ENCODE measurements at places on chromosomes 11 and 22.
A peak's percentile ranks its signal among the peaks of the same experiment; 100 is the strongest.

DNA sequence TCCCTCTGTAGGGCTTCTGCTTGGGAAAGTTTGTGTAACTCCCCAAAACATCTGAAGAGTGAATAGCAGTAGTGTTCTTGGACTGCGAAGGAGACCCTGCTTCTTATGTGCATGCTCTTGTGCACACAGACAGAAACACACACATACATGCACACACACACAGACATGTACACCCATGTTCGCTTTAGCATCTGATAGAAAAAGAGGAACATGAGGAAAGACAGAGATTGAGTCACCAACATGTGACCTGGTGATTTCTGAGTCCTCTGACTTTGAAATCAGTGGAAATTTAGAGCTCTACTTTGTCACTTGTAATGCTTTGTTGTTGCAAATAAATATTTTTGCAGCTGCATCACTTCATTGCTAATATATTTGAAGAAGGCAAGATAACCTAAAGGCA, 23.8 kb downstream of the CD44 start:
- no peak for DNase-seq

GRCh38 chr22:44289414-44290171, 23.2 kb downstream of the SHISAL1 start:
- no peak for DNase-seq

DNA sequence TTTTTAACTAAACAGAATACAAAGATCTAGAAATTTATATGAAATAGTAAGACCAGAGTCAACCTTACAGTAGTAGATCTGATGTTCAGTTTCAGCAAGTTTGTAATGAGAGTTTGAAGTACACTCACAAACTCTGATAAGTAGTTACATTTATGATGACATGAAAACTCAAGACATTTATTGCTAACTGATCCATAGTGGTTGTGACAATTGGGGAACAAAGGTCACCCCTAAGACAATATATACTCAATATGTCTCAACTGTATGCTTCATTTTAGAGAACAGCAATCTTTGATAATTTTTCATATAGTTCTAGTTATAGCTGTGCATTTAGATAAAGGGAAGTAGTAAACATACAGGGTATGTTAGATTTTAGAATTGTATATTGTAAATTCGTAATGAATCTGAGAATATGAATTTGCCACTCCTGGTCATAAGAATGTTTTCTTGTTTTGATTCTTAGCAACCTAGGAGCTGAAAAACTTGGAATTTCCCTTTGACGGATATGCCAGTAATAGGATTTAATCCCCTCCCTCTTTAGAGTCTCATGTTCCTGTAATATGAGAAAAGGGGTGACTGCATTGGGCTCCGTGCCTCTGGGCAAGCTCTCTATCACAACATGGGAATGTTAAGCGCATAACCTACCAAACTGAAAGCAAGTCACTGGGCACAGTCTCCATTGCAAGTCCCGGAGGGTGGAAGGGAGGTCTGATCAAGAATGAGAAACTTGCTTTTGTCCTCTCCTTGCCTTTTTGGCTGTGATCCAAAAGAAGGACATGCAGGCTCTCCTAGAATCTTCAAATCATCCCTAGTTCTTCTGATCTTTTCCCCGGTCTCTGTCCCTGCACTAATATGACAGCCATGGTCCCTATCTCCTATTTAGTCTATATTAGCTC, 11.4 kb downstream of the OR10D3 start:
- DNase-seq = no peak

DNA sequence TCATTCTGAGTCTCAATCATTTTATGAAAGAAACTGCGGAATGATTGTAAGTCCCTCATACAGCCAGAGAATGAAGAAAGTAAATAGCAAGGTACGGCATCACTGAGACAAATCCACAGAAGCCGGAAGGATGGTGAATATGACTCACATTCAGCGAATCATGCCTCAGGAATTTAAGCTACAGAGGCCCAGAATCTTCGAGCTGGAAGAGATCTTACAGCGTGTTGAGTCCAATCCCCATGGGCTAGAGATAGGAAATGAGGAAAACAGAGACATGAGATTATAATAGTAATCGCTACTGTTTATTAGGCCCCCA, 173.2 kb downstream of the KIF18A start:
- no peak for DNase-seq

- DNase-seq = no peak
Measured at GRCh38 chr11:75244052-75244814, 3.7 kb downstream of the TPBGL start.

DNA sequence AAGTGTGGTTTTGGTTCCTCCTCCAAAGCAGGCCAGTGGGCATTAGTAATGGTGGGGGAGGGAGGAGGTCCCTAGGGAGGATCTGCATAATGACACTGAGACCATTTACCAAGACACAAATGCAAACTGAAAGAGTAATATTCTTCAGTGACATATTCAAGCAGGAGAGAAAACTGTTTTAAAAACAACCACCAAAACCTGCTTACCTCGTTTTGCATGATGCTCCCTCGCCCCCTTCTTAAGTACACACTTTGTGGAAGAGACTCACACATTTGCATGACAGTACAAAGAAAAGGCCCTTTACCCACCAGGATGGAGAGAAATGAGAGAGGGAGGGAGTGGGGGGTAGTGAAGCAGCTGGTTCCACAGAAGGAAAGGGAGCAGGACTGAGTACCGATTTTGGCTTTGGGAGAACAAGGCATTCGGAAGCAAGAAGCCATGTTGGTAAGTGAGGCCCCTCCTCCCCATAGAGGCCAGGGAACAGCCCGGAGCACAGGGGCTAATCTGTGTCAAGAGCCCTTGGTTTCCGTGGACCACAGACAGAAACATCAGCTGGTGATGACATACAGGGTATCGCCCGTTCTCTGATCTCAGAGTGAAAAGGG, 13.0 kb upstream of the OPCML start:
- no peak for DNase-seq

- no peak for DNase-seq
Measured at GRCh38 chr11:119181677-119182412, 3.4 kb upstream of the NHERF4 start.

DNA sequence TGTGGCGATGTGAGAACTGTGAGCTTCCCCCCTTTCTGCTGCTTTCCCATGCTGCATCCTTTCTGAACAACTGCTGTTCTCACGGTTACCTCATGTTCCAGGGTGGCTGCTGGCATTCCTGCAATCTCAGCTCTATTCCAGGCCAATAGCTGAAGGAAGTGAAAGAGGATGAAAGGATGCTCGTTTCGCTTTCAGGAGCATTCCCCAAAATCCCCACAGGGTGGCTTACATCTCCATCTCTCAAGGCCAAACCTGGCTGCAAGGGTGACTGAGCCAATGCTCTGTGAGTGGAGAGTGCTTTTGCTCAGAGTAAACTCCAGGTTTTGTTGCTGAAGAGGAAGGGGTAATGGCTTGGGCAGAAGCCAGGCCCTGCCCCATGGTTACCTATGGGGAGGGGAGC, 848.2 kb downstream of the BRD1 start:
- no peak for DNase-seq

DNA sequence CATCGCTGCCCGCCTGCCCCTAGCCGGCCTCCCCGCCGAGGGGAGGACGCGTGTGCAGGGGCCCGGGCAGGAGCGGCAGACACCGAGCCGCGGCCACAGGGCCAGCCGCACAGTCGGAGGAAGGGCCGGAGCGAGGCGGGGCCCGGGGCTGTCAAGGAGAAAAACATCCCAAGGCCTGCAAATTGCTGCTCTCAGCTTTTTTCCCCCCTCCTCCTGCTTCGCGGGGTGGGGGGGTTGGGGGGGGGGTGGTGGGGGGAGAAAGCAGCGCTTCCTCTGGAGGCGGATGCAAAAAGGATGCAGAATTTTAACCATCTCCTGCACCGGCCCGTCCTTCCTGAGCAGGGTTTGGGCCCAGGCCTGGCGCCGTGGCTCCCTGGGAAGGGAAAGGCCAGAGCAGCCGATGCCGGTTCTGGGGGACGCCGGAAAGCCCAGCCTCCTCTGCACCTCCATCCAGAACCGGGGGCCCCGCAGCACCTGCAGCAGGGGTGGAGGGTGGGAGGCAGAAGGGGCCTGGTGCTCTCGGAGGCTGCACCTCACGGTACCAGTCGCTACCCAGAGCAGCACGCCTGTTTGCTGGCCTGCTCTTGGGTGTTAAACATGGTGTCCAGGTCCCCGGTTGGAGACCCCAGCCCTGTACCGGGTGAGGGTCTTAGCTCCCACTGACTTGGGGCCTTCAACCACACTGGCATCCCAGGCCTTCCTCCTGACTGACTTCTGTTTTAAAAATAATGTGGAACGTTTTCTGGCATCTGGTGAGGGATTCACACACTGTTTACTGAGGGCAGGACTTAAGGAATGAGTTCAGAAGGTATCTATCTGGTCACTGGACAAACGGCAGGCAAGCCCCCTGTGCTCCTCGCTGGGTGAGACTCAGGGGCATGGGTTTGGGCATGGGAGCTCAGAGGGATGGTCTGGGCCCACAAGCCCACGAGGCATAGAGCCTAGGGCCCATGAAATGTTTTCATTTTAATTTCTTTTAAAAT, 77.4 kb upstream of the WNT7B start:
- DNase-seq = peak; percentile 53

GRCh38 chr22:32752816-32753520, 48.5 kb upstream of the TIMP3 start:
- peak; percentile 7 for DNase-seq

GRCh38 chr22:23396362-23397007, 183.6 kb downstream of the IGLL1 start:
- DNase-seq = no peak

GRCh38 chr11:69468911-69469885, 12.3 kb upstream of the LINC01488 start:
- no peak for DNase-seq

DNA sequence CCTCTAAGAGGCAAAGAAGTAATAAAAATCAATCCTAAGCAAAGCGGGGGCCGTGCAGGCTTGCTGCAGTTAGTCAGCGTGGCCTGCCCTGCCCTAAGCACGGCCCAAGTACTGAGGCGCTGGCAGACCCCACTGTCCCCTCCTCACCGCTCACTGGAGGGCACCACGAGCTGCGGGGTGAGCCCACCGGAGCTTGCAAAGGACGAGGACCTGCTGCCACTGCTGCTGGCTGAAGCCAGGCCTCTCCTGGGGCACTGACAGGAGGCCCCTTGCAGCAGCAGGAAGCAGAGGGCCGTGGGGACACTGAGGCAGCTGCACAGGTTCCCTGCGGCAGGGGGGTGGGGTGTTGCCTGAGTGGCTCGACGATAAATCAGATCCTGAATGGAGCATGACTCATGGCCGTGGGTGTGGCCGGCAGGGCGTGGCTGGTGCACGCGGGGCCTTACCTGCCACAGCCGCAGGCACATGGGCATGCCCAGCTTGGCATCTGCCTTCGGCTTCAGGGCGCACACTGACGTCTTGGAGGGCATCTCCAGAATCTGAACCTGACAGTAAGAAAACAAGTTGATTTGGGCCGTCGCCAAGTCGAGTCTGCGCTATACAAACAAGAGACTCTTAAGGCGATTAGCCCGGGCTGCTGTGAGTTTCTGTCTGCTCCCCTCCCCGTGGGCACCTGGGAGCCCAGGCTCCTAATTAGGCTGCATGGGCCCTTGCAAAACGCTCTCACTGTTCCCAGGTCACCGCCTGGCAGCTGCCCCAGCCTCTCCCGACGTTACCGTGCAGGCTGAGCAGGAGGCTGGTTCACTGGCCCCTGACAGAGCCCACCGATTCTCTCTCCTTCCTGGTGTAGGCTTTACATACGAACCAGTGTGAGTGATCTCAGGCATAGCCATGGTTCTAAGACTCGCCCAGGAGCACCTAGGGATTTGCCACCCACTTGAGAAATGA, 45.9 kb downstream of the TBX1 start:
- DNase-seq = no peak

DNA sequence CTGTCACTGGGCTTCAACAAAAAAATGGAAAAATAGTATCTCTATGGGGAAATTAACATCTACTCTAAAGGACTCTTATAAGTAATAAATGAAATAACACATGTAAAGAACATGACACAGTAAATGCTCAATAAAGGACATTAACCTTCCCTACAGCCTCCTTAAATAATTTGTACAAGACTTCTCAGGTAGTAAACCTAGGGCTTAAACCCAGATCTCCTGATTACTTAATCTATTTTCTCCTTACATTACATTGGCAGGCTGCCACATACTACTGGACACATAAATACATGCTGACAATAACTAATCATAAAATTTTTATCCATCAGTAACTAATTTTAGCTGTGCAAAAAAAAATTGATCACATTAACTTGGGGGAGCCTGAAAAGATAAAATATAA, 4.9 kb downstream of the AMBRA1 start:
- DNase-seq = no peak

DNA sequence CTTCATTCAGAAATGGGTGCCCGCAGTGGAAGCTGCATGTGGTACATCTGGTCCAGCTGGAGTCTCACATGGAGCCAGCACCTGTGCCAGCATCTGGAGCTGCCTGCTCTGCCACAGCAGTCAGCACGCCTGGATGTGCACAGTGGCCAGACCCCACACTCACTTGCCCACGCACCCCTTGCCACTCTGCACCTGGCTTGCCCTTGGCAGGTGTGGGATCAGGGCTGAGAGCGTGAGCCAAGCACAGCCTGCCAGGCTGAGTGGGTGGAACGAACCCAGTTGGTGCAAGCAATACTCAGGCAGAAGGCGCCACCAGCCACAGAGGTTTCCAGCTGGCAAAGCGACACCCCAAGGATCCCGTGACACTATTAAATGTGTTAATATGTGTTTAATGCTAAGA, 95.5 kb upstream of the AMOTL1 start:
- no peak for DNase-seq

Measured in stimulated activated naive CD8-positive, alpha-beta T cell treated with anti-CD3 and anti-CD28 coated beads, Interleukin-15, Interleukin-2, amounts not matched to agents 100 U/mL and 50 U/mL, for 24 hours (primary cell).